Stimulated activated CD4-positive, alpha-beta T cell treated with anti-CD3 and anti-CD28 coated beads, Interleukin-15, amount 100 ng/mL, for 24 hours (primary cell): ENCODE measurements at places on chromosomes 12 and 14.

GRCh38 chr12:645563-646071, 17.6 kb downstream of the NINJ2 start:
- peak; percentile 30 for DNase-seq

GRCh38 chr12:59119676-59120075, 199.4 kb upstream of the LRIG3 start:
- DNase-seq: no peak

- peak; percentile 54 for DNase-seq
Measured at GRCh38 chr14:61406675-61407074, 85.3 kb downstream of the PRKCH start.

DNA sequence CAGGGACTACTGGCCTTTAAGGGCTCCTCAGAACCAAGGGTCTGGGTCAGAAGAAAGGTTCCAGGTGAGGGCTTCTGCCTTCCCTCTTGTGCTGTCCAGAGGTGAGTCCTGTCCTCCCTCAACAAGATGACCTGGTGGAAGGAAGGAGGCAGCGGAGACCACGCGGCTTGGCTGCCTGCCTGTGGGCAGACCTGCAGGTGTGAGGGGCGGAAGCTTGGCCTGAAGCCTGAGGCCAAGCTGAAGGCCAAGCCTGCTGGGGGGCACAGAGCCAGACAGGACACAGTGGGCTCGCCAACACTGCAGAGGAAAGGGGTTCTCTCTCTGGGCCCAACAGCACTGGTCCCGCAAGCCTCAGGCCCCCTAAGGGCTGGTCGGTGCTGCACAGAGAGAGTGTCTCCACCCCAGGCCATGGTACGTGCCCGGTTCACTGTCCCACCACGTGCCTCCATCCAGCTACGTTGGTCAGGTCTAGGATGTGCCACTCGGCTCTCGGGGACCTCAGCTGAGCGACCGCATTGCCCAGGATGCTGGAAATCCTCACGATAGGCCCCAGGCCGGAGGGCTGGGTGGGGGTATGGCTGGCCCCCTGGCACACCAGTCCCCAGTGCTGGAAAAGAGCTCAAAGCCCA, 170.0 kb upstream of the PRMT8 start:
- no peak for DNase-seq

GRCh38 chr14:92630367-92630766, 116.8 kb downstream of the RIN3 start:
- no peak for DNase-seq

DNA sequence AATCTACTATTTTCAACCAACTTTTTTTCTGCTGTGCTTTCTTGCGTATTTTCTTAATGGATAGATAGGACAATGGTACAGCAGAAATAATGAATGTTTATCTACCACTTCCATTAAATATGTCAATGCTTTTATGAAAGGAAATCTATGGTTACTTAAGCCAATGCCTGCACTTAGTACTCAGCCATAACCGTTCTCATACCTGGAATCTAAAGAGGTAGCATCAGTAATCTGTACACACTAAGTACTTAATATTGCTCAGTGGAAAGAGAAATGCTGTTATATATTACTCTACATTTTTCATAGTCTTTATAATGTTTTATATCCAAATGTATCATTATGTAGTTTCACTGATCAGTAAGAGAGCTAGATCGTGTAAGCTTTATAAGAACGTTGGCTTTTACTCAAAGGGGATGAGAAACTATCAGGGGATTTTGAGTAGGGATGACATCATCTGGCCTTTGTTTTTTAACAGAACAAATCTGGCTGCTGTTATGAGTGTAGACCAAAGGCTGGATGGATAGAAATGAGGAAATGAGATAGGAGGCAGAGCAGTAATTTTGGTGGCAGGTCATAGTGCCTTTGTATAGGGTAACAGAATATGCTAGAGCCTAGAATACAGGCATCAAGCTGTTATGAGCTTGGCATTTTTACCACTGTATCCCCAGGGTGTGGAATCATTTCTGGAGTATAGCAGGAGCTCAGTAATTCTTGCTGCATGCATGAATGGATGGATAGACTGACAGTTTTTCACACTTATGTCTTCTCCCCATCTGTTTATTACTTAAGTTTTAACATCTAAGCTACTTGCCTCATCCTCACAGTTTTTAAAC, 34.0 kb downstream of the ALG10B start:
- DNase-seq: no peak

DNA sequence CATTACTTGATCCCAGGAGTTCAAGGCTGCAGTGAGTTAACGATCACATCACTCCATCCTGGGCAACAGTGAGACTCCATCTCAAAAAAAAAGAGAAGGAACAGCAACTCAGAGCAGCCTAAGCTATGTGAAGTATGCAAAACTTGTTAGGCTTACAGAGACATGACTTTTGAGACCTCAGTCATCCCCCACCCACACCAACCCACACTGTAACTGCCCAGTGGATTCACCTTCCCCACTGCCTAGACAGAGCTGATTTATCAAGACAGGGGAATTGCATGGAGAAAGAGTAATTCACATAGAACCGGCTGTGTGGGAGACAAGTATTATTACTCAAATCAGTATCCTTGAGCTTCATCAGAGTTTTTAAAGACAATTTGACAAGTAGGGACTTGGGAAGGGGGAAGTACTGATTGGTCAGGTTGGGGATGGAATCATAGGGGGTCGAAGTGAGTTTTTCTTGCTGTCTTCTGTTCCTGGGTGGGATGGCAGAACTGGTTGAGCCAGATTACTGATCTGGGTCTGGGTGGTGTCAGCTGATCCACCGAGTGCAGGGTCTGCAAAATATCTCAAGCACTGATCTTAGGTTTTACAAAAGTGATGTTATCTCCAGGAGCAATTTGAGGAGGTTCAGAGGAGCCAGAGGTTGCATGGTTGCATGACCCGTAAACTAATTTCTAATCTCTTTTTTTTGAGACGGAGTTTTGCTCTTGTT, 6.2 kb upstream of the WDR89 start:
- DNase-seq: no peak

- no peak for DNase-seq
Measured at GRCh38 chr12:50195832-50196231, 28.7 kb upstream of the CERS5 start.

- no peak for DNase-seq
Measured at GRCh38 chr14:96509457-96510090, 7.4 kb downstream of the PAPOLA start.

DNA sequence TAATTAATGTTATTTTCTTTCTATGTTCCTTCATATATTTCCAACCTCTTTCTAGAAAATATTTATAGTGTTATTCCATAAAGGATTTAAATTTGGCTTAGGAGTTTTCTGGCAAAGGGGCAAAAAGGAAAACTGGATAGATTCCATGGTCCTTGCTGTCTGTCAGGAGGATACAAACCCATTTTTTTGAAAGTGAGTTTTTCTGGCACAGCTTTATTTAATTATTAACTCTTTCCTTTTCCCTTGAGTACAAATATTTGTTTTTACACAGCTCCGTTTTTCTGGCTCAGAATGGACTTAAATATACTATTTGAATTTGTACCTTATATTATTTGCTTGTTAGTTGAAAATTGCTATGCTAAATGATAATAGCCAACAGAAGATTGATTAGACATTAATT, 56.3 kb downstream of the MNAT1 start:
- no peak for DNase-seq

DNA sequence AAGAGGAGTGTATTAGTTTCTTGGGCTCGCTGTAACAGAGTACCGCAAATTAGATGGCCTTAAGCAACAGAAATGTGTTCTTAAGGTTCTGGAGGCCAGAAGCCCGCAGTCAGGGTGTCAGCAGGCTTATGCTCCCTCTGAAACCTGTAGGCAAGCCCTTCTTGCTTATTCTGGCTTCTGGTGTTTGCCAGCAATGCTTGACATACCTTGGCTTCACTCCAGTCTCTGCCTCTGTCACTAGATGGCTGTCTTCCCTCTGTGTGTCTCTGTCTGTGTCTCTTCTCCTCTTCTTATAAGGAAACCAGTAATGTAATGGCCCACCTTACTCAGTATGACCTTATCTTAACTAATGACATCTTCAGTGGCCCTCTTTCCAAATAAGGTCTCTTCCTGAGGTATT, 85.1 kb downstream of the DERA start:
- DNase-seq: no peak

DNA sequence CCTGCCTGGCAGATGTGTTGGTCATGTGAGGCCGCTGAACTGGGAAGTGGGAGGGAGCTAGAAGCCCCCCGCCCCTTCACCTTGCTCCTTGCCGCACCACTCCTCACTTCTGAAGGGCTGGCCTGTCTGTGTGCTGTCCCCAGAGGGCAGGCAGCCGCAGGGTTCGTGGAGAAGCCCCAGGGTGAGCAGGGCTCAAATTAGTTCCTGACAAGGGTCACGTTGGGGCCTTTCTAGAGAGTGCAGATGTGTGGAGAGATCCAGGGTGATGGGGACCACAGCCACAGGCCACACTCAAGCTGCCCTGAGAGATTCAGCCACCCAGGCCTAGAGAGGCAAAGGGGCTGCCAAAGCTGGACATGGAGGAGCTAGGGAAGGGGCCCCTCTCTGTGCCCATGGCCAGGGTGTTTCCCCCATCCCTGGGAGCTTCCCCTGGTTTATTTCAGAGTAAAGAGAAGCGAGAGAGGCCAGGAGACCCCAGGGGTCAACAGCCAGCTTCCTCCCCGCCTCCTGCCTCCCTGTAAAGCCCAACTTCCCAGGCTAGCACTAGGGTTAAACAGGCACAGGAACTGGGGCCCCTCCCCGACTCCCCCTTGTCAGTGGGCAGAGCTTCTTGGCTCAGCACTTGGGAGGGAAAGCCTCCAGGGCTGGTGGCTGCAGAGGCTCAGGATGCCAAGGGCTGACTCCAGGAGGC, 16.2 kb downstream of the SLC25A29 start:
- DNase-seq: no peak
